ENCODE measurements at places on chromosomes 16 and 17. TPM values are rescaled to one million over a fixed set of nuclear protein-coding genes. Genes with fewer than 3 reads are reported as not detected.

Gene TLCD2
- not detected for total RNA-seq

Gene AIPL1
- total RNA-seq, result not detected

Gene NOS2
- not detected for total RNA-seq

Gene KRTAP17-1
- total RNA-seq, result 1.6 TPM

Gene OTOP3
- total RNA-seq, result not detected

Gene CUEDC1
- total RNA-seq, result 0.71 TPM

Gene MYH13
- total RNA-seq, result not detected

Gene MMP25
- 0.15 TPM for total RNA-seq
